ENCODE measurements at places on chromosomes 7 and 10. TPM values are rescaled to one million over a fixed set of nuclear protein-coding genes. Genes with fewer than 3 reads are reported as not detected.

Gene LCOR
- total RNA-seq = 45.2 TPM

Gene FGFBP3
- 0.88 TPM for total RNA-seq

Gene CDC14C
- total RNA-seq = not detected

Gene SVOPL
- total RNA-seq = not detected

Gene TMEM140
- 114 TPM for total RNA-seq

Gene INPP5F
- total RNA-seq = 17.9 TPM

Gene BTBD16
- not detected for total RNA-seq

Gene SPDYE17
- total RNA-seq = not detected

Gene SLC16A9
- total RNA-seq = 0.22 TPM

Gene TUBB8
- total RNA-seq = not detected

Gene DPP6
- 2.0 TPM for total RNA-seq

Gene ADRA2A
- total RNA-seq = 61.3 TPM

Gene ARMS2
- total RNA-seq = not detected

Gene CDK14
- 32.1 TPM for total RNA-seq

Gene MSMB
- not detected for total RNA-seq

Gene POLD2
- total RNA-seq = 19.9 TPM

Gene NUTM2E
- total RNA-seq = not detected

Gene SPDYE2B
- not detected for total RNA-seq

Gene TMEM178B
- 0.94 TPM for total RNA-seq

Gene PAX4
- not detected for total RNA-seq

Gene ITGA8
- 0.33 TPM for total RNA-seq

Gene SLC26A3
- total RNA-seq = not detected

Gene FEZF1
- total RNA-seq = not detected

Gene SUN1
- 239 TPM for total RNA-seq

Gene MYH16
- total RNA-seq = not detected

Gene CD36
- total RNA-seq = 6,827 TPM

Gene CFAP70
- total RNA-seq = 8.1 TPM

Gene PLXNA4
- total RNA-seq = 30.2 TPM

Gene AGR3
- total RNA-seq = not detected

Gene ERVW-1
- not detected for total RNA-seq

Gene NCF1
- total RNA-seq = 2.9 TPM

Gene PNLIP
- total RNA-seq = not detected

Gene ARHGEF35
- 2.8 TPM for total RNA-seq

Gene SPDYE5
- total RNA-seq = not detected

Gene UFSP1
- 1.0 TPM for total RNA-seq

Gene SRRM3
- total RNA-seq = 1.9 TPM
